CD4-positive, alpha-beta T cell treated with Interleukin-15 for 4 hours (primary cell): ENCODE measurements at places on chromosomes 2 and 18.

DNA sequence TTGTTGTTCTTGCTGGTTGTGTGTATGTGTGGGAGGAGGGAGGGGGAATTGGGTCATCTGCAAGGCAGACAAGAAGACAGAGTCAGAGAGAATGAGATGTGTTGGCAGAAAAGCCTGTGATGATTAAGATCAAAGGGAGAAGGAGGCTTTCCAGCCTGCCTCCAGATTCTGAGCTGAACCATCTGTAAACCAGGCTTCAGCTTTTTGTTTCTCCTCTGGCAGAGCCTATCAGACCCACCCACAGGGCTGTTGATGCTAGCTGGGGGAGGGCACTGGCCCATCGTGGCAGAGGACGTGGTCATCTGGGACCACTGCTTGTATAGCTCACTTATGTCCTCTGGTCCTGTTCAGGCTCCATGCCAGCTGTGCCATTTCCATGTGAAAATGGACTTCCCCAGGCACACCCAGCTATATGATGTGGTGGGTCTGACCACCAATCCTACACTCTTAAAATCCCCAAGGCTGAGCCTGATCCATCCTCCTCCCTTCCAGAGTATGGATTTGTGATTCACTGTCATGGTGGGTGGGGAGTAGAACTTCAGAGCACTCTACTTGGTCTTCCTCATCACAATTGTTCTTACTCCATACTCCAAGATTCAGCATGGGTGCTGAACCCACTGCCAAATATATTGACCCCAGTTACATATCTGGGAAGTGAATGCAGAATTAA is 27.8 kb upstream of the COL6A3 start:
- DNase-seq, result peak; percentile 45

GRCh38 chr18:63421514-63421913 is 762 bp downstream of the VPS4B start:
- DNase-seq, result no peak

GRCh38 chr18:39773646-39774045 is 2181.4 kb upstream of the PIK3C3 start:
- DNase-seq, result no peak

DNA sequence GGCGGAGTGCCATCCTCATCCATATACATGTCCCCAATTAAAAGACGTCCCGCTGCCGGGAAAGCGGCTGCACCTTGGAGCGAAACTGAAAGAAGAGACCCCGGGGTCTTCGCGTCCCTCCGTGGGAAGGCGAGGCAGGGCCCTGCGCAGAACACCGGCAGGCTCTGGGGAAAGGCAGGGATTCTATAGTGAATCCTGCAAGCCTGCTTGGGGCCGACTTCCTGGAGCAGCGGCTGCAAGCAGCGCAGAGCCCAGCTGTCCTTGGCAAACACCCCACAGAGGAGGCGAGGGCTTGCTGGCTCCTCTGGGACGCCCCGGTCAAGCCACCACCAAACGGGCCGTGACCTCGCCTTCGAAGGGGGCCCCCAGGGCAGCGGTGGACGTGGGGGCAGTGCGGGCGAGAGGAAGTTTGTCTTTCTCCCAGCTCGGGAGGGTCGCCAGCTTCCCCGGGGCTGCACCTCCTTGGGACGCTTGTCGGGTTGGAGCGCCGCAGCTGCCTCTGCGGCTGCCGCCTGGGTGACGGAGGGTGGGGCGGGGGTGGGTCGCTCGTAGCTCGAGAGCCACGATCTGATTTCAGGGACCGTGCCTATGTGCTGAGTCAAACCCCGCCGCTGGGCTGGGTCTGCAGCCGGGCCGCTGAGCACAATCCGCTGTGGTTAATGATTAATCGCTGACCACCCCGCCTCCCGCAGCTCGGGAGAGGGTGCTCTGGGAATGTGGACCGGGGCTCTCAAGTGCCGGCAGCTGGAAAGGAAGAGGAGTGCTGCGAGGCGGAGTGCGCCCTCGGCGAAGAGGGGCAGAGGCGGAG is 486 bp upstream of the GPR39 start:
- DNase-seq, result no peak

GRCh38 chr18:54032412-54032811 is 192.1 kb downstream of the MBD2 start:
- no peak for DNase-seq

- DNase-seq, result no peak
These were observed 381.2 kb downstream of the TXNL1 start for GRCh38 chr18:56257205-56257604.

GRCh38 chr2:195507447-195508138 is 149.4 kb upstream of the SLC39A10 start:
- no peak for DNase-seq

DNA sequence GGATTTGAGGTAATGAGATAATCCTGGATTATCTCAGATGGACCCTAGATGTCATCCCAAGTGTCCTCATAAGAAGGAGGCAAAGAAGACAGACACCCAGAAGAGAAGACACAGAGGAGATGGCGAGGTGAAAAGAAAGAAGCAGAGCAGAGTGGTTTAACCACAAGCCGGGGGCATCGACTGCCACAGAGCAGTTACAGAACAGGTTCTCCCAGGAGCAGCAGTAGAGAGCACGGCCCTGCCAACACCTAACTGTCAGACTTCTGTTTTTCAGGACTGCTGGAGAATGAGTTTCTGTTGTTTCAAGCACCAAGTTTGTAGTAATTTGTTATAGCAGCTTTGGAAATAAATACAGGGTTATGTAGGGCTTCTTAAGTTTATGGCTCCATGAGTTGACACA is 437.0 kb downstream of the THSD7B start:
- no peak for DNase-seq

- DNase-seq, result no peak
These were observed 67.7 kb upstream of the OSR1 start for GRCh38 chr2:19426144-19426543.

DNA sequence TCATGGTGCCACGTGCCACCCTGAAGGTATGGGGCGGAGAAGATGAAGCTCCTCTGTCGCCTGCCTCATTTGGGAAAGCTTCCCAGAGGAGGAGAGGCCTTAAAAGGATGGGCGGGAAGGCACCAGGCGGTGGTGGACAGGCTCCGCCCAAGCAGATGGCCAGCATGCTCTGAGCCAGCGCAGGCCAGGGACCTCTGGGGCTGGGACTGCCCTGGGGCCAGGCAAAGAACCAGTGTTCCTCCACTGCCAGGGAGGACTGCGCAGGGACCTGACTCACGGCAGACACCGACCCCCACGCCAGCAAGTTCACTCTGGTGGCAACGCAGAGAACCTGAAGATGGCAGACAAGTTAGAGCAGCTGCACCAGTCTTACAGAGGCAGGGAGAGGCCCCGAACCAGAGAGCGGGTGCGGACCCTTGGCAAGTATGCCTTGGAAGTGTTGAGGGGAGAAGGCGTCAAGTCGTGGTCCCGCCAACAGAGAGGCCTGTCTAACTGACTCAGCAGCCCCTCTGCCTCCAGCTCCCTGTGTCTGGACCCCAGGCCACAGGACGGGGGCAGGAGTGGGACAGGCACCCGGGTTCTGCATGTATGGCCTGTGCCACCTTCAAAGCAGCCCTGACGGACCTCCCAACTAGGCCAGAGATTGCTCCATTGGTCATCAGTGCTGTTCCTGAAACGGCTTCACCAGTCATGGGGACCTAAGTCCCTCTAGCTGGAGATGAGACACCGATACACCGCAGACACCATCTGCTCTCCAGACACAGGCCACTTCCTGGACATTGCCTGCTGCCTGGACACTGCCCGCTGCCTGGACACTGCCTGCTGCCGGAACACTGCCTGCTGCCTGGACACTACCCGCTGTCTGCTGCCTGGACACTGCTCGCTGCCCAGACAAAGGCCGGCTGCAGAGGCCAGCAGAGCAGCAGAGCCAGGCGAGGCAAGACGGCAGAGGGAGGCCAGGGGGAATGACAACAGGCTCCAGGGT is 124.7 kb downstream of the HDAC4 start:
- no peak for DNase-seq

DNA sequence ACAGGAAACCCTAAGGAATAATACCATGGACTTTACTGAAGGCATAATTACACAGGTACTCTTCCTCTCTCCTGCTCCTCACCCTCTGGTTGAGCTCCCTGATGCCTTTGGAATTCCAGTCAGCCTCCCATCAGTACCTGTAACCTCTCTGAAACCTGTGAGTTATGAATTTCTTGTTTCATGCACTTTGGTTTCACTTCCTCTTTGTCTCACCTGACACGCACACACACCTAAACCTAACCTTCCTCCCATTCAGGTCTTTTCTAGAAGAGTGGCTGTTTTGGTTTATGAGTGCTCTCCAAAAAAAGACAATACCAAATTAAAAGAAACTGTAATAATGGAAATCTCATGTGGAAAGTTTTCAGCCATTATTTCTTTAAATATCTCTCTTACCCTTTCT is 451.3 kb upstream of the VWC2L start:
- DNase-seq, result no peak

DNA sequence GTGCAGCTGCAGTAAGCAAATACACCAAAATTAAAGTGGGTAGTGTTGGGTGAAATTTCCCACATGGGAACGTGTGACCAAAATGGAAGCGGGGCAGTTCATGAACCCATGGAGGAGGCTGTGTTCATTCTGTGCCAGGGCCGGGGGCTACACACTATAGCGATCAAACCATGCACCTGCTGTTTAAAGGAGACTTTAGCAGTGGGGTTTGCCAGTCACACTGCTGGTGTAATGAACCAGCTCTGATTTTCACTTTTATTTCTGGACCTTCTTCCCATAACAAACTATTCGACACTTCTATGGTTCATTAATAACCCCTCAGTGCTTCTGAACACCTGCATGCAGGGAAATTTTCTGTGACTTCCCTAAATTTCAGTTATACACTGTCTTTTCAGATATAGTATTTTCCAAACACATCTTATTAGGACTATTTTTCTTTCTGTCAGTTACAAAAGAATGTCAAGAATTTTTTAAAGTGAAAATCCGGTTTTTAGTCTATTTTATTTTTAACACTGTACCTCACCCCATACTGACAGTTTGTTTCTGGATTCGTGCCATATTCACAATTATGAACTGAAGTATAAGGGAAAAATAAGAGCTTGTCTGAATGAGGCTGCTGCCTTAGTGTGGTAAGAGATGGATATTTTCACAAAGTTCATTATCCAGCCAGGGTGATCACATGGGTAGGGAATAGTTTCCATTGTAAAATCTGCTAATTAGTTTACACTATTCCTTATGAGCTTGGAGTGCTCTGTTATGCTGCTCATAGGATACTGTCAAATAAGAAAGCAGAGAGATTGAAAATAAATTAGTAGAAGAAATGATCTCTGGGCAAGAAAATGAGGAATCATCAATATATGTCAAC is 111.3 kb upstream of the CAVIN2 start:
- DNase-seq, result no peak

- DNase-seq, result no peak
These were observed 38.6 kb downstream of the ALPK2 start for GRCh38 chr18:58590254-58590653.

DNA sequence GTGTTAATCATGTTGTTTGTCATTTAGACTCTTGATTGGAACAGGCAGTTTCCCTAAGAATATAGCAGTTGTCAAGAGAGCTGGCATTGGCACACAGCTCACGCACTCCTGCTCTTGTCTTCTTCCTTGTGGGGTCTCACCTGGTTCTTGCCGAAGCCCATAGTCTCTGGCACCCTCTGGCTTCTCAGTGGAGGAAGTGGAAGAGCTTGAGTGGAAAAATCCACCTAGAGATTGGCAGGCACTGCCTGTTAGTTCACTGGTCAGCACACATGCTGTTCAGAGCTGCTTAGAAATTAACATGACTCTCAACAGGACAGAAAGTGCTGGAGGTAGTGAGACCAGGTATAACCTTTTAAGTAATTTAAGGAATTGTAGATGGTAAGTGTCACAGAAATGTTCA is 28.3 kb downstream of the SCTR start:
- no peak for DNase-seq

DNA sequence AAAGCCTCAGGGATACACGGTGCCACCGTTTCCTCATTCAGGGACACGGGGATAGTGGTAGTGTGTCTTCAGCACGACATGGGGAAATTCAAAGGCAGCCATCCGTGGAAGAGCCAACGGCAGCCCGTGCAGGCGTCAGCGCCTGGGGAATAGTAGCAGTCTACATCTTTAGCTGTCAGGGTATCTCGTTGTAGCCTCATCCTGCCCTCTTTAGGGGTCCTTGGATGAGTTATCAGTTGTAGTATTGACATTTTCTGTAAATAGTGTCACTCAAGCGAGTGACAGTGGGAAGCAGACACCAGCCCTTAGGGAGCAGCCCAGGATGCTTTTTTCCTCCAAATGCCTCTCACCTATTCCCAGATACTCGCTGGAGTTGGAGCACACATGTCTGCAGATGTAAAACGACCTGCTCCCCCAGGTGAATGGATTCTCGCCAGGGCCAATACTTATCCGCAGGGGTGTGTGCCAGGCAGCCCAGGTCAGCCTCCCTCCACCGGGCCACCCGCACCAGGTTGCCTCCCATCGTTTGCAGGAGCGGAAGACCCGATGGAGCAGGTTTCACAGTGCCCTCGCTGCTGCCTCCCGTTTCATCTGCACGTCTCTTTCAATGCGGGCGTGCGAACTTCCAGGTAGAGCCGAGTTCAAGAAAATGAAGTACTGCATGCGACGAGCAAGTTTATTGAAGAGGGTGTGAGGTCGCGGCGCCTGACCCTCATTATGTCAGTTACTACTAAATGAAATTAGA is 41.0 kb downstream of the AGAP1 start:
- DNase-seq, result no peak

DNA sequence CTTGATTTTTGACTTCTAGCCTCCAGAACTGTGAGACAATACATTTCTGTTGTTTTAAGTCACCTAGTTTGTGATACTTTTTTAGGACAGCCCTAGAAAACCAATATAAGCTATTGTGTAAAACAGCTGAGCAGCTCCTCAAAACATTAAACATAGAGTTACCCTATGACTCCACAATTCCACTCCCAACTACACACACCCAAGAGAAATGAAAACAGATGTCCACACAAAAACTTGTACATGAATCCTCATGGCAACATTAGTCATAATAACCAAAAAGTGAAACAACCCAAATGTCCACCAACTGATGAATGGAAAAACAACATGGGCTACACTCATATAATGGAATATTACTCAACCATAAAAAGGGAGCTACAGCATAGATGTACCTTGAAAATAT is 32.6 kb downstream of the TNS1 start:
- DNase-seq, result no peak

- no peak for DNase-seq
These were observed 76.4 kb downstream of the SPATS2L start for GRCh38 chr2:200382874-200383273.

DNA sequence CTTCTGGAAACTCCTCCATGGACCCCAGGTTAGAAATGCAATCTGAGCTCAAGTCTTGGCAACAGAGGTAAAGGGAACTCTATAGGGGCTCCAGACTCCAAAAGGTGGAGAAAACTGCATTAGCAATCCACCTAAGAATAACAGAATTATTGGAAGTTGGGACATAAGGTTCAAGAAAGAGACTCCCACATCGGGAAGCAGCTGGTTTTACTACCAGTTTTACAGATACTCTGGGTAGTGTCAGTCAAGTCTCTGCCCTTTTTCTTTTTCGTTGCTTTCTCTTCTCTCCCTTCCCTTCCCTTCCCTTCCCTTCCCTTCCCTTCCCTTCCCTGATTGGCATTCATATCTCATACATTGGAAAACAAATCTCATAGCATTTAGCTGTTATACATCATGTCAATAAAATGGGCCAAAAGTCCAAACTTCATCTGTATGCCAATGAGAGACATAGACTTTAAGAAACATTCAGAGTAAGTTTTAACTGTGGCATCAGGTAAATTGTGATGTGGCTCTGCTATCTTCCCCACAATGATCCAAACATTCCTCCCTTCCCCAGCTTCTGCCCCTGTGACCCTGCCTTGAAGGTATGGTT is 166.7 kb downstream of the KCNE4 start:
- DNase-seq, result no peak
